ENCODE measurements at places on chromosomes 2 and 18.

GRCh38 chr2:100653449-100654035, 90.7 kb downstream of the PDCL3 start:
- DNase-seq = no peak

GRCh38 chr18:26458526-26459232, 89.7 kb downstream of the KCTD1 start:
- no peak for DNase-seq

DNA sequence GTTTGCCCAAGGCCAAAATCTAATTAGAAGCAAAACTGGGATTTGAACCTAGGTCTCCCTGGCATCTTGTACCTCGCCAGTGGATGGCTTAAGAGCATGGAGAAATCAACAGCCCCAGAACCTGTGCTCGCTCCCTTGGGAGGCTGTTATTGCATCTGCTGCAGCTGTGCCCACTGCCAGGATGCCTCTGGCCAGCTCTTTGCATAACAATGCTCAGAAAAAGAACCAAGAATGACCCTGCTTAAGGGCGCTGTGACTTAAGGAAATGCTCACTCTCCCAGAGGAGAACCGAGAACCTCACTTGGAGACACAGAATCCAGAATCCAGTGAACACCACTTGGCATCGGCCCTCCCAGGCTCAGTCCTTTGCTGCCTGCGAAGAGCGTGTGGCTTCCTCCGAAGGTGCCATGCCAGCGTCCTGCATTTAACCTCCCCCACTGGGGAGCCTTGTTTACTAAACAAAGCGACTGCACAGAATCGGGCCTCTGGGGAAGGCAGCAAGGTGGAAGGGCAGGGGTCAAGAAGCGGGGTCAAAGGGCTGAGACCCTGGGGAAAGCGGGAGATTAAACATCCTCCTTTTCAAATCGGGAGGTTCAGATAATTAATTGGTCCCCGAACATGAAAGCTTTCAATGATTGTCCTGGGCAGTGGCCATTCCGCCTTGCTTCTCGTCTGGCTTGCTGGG, 71.0 kb upstream of the BOD1L2 start:
- DNase-seq = no peak

- DNase-seq = no peak
Observed at GRCh38 chr2:176147800-176148496, 3.4 kb upstream of the HOXD4 start.

DNA sequence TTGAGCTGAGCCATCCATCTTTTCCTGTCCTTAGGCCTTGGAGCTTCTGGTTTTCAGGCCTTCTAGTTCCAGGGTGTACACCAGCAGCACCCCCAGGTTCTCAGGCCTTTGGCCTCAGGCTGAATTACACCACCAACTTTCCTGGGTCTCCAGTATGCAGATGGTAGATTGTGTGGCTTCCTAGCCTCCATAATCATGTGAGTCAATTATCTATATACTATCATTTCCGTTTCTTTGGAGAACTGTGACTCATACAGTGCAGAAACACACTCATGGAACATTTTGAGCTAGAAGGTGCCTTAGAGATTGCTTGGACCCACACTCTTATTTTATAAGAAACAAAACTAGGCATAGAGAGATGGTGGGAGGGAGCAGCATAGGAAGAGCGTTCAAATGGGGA, 167.4 kb downstream of the NCK2 start:
- no peak for DNase-seq

Measured in dorsolateral prefrontal cortex (tissue), 122 donors.